ENCODE measurements at places on chromosomes 12 and 14.

- DNase-seq = no peak
Observed at GRCh38 chr14:24741871-24742270, 107.9 kb upstream of the GZMB start.

DNA sequence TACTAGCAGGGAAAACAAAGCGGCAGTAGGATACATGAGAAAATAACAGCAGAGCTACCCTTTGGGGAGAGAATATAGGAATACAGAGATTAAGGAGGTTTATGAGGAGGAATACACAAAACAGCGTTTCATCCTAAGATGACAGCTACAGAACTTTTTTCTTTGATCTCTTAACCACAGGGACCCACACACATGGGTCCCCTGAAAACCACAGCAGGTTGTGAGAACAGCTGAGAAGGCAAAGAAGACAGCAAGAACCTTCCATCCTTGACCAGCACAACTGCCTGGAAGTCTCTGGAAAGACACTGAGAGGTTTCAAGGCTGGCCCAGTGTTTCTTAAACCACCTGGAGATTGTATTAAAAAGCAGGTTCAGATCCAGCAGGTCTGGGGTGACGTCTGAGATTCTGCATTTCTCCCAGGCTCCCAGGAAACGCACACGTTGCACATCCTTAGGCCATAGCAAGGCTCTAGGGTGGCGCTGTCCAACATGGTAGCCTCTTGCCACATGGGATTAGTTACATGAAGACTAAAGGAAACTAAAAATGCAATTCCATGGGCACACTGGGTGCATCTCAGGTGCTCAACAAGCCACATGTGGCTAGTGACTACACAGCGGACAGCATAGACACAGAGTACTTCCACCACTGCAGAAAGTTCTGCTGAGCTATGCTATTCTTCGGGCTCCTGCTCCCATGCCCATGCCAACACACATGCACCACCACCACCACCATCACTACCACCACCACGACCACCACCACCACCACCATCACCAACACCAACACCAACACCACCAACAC is 92.3 kb downstream of the FOXN3 start:
- DNase-seq = no peak

DNA sequence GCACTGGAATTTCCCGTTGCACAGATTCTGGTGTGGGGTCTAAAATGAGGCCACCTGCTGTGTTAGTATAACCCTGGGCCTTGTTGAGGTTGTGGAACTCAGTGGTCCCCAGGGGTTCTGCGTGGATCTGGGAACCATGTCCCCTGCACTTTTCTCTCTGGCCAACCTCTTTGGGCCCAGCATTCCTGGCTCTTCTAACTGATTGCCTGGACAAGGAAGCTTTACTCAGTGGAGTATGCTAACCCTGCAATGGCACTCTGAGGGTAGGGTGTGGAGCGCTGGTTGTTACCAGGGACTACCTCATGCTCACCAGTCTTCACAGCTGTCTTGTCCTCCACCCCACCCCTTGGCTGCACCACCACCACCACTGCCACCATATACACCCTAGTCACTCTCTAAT is 39.2 kb downstream of the CPM start:
- DNase-seq = no peak

- DNase-seq = no peak
Observed at GRCh38 chr12:10249690-10250455, 37.2 kb downstream of the GABARAPL1 start.

- DNase-seq = no peak
Observed at GRCh38 chr12:2177003-2177402, 124.2 kb downstream of the CACNA1C start.

- DNase-seq = no peak
Observed at GRCh38 chr14:25698111-25698510, 648.2 kb upstream of the STXBP6 start.

DNA sequence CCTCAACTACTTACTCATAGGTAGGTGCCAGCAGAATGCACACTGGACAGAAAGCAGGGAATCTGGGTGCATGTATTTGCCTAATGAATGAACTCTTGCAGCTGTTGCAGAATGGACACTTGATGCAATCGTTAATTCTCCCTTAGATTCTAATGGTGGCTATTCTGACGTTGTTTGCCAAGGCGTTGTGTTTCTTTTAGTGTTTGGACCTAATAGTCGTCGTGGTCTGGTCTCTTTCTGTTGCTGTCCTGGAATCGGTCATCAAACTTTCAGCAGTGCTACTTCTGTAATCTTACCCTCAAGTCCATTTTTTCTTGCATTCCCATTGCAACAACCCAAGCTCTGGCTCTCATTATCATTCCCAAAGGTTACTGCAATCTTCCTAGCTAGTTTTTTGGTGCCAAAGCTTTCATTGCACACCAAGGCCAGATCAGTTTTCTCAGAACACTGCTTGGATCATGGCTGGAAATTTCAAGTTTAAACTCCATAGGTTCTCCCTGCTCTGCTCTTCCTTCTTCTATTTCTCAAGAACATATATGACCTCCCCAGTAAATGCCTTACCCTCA is 31.3 kb downstream of the BMP4 start:
- DNase-seq = no peak

DNA sequence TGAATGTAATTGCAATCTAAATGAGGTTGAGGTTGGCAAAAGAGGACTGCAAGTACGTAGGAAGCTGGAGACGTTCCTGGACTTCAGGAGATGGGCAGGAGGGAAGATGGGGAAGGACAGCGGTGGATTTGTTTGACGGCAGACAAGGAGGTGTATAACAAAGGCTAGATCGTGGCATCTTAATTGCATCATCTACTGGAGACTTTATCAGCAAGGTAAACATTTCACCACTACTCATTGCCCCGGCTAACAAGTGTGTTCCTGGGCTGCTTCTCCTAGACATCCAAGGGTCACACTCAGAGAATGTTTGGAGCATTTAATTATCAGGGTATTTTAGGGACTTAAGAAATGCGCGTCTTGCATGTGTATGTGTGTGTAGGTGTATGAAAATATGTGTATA is 128.5 kb downstream of the KCNK10 start:
- DNase-seq = no peak

GRCh38 chr12:8916154-8916553 is 1.8 kb downstream of the PHC1 start:
- no peak for DNase-seq

DNA sequence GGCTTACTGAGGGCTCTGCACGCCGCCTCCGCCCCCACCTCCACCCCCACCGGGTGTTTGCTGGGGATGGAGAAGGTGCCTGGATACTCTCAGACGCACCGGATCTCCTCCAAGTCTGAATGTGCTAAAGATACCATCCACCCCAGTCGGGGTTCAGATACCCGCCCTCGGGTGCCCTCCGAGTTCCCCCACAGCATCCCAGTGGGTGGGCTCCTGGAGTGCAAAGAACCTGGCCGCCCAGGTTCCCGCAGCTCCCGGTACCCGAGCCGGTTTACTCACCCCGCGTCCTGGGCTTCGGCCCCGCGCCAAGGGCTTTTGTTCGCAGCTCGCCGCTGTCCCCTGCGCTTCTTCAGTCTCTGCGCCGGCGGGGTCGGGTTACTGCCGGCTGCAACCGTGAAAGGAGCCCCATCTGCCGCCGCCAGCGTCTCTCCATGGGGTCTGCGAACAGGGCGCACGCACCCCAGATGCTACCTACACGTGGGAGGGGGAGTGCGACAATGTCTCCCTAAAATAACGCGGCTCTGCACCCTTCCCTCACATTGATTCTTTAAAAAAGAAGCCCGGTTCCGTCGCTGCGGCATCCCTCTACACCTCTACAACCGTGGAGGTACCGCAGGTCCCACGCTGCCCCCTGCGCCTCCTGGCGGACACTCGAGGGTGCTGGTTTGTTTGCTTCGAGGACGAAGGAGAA is at the start of gene CCDC177:
TSS of gene CCDC177 (minus strand) at position 609 of the 691 bp plus-strand sequence. CDS start 1,249 bp downstream, outside the sequence.
- DNase-seq = peak; percentile 14

DNA sequence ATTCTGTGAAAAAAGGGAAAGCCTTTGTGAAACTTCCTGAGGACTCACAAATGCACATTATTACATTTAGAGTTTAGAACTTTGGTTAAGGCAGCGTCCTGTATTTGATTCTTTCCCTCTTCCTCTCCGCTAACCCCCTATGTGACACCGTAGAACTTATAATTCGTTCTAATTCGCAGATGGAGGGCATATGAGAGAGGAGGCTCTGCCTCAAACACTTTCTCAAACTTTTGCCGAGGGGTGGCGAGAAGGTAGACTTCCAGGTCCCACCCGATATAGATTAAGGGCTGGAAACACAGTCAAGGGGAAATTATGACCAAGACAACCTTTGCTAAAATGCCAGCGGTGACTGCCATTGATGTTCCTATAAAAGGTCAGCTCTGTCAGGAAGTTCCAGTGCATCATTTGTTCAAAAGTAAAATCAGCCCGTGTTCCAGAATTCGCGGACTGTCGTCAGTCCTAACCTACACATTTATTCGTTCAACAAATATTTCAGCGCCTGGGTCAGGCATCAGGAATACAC is 904 bp upstream of the PAPOLA start:
- DNase-seq = no peak

DNA sequence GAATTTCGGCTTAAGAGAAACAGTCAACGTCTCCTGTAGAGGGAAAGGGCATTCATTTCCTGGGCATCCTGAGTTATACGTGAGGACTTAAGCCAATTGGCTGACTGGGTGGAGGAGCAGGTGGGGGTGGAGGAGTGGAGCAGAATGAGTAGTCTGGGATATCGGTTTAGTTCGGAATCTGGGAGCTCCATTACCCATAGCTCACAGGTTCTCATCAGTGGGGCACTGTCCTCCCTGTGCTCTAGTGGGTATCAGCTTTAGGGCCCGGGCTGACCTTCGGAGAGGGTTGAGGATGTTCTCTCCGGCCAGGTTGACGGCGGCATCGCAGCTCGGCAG is 704 bp downstream of the SDR39U1 start:
- no peak for DNase-seq

GRCh38 chr12:26611598-26611997 is 221.4 kb downstream of the ITPR2 start:
- no peak for DNase-seq

DNA sequence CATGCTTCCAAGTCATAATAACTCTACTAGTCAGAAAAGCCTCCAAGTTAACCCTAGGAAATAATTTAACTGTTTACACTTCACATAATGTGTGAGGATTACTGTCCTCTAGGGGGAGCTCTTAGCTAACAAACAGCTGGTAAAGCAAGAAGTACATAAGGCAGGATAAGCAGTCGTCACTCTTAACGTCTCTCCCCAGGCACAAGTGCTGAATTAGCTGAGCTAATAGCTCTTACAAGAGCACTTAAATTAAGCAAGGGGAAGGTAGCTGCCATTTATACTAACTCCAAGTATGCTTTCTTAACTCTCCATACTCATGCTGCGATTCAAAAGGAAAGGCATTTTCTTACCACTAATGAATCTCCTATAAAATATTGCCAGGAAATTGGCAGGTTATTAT is 79.3 kb upstream of the TSPAN11 start:
- DNase-seq = no peak

DNA sequence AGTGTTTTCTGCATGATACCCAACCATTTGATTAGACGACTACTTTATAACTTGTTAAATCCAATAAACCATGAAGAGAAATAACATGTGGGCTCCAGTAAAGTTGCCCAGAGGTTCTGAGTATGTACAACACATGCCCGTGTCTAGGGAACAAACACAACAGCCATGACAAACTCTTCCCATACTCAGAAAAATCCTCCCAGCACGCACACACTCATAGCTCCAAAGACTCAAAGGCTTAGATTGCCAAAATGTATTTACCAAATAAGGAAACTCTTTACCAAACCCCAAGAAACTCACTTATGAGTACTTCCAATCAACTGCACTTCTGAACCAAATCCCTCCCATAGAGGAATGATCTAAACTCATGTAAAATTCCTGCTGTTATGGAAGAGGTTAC is 17.3 kb downstream of the SART3 start:
- no peak for DNase-seq

- no peak for DNase-seq
Observed at GRCh38 chr14:100586403-100587085, 673 bp downstream of the BEGAIN start.

- no peak for DNase-seq
Observed at GRCh38 chr12:126419131-126419530, 1353.9 kb downstream of the AACS start.

DNA sequence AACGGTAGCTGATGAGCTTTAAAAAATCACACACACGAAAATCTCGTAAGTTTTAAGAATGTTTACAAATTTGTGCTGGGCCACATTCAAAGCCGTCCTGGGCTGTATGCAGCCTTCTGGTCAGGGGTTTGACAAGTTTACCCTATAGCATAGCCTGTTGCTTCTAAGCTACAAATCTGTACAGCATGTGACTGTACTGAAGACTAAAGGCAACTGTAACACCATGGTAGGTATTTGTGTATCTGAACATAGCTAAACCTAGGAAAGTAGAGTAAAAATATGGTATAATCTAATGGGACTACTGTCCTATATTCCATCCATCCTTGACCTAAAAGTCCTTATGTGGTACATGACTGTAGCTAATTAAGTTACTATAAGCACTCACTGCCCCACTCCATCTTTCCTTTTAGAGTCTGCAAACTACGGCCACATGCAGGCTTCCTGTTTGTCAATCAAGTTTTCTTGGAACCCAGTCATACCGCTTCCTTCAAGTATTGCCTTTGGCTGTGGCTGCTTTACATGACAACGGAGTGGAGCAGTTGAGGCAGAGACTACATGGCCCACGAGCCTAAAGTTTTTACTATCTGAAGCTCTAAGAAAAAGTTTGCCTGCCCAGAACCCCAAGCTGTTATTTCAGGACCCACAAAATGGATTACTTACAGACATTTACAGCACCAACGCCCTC is 18.5 kb downstream of the KRT7 start:
- no peak for DNase-seq

DNA sequence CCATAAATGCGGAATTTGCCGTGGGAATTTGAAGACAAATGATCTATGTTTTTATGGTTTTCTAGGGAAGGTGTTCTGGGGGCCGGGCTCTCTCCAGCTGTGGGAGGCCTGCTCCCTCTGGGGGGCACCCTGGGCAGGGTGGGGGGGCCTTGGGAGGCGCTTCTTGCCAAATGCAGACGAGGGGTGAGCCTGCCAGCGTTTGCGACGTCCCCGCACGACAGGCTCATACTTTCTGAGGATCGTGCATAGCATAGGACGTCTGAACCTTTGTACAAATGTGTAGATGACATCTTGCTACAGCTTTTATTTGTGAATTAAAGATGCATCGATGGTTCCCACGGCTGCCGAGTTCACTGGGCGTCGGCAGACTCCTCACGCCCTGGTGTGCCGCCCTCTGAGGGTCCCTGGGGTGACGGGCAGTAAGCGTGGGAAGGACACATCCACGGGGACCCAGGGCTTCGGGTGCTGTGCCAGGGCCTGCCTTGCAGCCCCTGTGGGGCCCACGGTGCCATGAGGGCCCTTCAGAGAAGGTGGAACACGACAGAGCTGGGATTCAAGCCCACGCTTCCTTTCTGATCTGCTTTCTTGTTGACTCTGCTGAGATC is 42.3 kb downstream of the KIF26A start:
- DNase-seq = no peak

GRCh38 chr14:32005628-32006027 is 71.5 kb upstream of the ARHGAP5 start:
- no peak for DNase-seq
